ENCODE measurements at places on chromosomes 5 and 9. TPM values are rescaled to one million over a fixed set of nuclear protein-coding genes. Genes with fewer than 3 reads are reported as not detected.
A peak's percentile ranks its signal among the peaks of the same experiment; 100 is the strongest.

DNA sequence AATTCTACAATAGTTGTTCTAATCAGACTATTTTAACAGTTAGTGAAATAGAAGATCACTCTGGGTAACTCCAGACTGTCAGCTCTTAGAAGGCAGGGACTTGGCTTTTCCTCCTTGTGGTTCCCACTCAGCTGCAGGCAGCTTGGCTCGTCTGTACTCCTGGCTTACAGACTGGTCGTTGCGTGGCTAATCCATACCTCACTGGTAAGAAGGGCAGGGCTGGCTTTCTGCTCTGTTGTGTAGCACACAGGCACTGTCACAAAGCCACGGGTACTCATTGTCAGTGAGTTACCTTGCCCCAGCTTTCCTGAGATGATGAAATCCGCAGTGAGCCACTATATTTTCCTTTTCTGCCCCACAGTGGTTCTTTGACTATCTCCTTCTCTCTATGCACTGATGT, 1.8 kb upstream of the PRLR start:
- H3K4me1 ChIP-seq, result peaks cover 7% of the 10 kb centered on the region
- H3K36me3 ChIP-seq, result no peaks in the 10 kb centered on the region
- no peaks in the 10 kb centered on the region for H3K27me3 ChIP-seq
- no peak overlapping the region for H3K27ac ChIP-seq
- DNase-seq, result no peak
- H3K4me3 ChIP-seq, result no peak overlapping the region

DNA sequence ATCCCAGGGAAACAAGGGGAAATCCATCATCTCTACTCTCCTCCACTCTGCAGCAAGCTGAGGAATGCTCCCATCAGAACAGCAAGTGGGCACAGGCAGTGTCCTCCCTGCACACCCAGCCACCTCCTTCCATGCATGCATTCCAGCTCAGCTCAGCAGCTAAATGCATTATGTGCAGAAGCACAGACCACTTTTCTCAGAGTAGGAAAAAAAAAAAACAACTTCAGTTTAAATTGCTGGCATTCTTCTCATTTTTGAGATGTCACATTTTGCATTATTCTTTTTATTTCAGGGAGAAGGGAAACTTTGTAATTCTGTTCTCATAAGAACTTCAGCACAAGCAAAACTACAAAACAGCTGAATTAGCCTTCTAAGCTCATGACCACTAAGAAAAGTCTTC, 312.2 kb downstream of the SEMA5A start:
- no peak overlapping the region for H3K27ac ChIP-seq
- no peaks in the 10 kb centered on the region for H3K4me1 ChIP-seq
- H3K4me3 ChIP-seq, result no peak overlapping the region

DNA sequence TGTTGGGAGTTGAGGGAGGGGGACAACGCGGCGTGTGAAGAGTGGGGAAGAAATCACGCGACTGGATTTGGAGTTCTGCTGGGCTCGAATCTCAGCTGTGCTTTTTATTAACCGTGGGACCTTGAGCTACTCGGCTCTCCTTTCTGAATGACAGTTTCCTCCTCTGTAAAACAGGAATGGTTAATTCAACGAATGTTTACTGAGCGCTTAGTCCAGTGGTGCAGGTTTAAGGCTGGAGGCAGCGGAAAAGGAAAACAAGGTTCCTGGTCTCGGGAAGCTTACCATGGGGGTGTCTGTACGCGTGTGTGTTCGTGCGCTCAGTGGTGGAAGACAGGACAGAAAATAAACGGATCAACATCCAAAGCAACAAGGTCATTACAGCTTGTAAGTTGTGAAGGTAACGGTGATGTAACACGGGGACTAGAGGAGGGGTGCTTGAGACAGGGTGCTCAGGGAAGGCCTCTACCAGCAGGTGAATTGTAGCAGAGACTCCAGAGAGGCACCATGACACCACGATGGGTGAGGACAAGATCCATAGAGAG, 277 bp downstream of the EIF4E1B start:
- no peak overlapping the region for H3K27ac ChIP-seq
- H3K4me1 ChIP-seq, result peaks cover 23% of the 10 kb centered on the region
- H3K4me3 ChIP-seq, result peak overlapping the region; percentile 48

DNA sequence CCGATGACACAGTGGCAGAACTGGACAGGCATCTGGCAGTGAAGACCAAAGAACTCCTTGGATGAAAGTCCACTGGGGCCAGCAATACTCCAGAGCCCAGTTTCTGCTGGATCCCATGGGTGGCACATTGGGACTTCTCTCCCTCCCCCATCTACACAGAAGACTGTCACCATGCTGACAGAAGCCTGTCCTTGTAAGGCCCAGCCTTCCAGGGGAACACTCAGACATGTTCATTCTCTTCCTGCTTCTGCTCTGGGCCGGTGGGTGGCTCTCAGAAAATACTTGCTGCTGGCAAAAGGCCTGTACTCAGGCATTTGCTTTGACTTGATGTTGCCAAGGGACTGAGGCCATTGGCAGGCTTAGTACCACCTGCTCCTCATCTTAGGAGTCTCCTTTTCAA, 48.3 kb upstream of the PTGS1 start:
- H3K4me1 ChIP-seq, result peaks cover 32% of the 10 kb centered on the region
- no peaks in the 10 kb centered on the region for H3K27me3 ChIP-seq
- no peak overlapping the region for H3K27ac ChIP-seq
- H3K36me3 ChIP-seq, result peaks cover 15% of the 10 kb centered on the region

- H3K4me1 ChIP-seq, result peaks cover 14% of the 10 kb centered on the region
- no peak for DNase-seq
- no peak overlapping the region for H3K4me3 ChIP-seq
- no peak overlapping the region for H3K27ac ChIP-seq
These were observed 485.8 kb downstream of the ARHGEF28 start for GRCh38 chr5:74111764-74112163.

The SLC27A6 gene
- 1.6 TPM for polyA plus RNA-seq

The FABP6 gene
- 1.9 TPM for polyA plus RNA-seq

The PCDHB16 gene
- polyA plus RNA-seq, result 0.20 TPM

The BTNL3 gene
- polyA plus RNA-seq, result 0.31 TPM

All from stomach (tissue), 19 donors.